ENCODE measurements at places on chromosomes 16 and 17.

- DNase-seq: no peak
Observed at GRCh38 chr16:68972720-68973119, 129.4 kb downstream of the TANGO6 start.

- no peak for DNase-seq
Observed at GRCh38 chr17:4509401-4509800, 10.7 kb downstream of the SPNS2 start.

GRCh38 chr17:77763023-77763422 lies 195.5 kb upstream of the TNRC6C start:
- no peak for DNase-seq

- DNase-seq: no peak
Observed at GRCh38 chr16:4468972-4469371, 5.5 kb downstream of the NMRAL1 start.
